Immature natural killer cell (primary cell): ENCODE measurements at places on chromosomes 7 and 10.

DNA sequence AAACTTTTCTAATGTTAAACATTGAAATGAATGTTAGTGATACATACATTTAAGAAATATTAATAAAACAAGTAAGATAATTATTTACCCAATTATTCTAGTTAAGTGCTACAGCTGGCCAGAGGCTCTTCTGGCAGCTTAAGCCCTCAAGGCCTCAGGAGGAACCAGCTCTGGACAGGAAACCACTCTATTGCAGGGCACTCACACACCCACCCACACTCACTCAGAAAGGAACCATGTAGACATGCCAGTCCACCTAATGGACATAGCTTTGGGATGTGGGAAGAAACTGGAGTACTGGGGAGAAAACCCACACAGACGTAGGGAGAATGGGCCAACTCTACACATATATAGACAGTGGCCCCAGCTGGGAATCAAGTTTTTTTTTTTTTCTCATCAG is 28.2 kb downstream of the UMAD1 start:
- no peak overlapping the region for H3K4me3 ChIP-seq
- no peak overlapping the region for H3K27ac ChIP-seq
- H3K27me3 ChIP-seq = no peaks in the 10 kb centered on the region
- H3K36me3 ChIP-seq = no peaks in the 10 kb centered on the region

- H3K27me3 ChIP-seq = peaks cover 1% of the 10 kb centered on the region
- H3K27ac ChIP-seq = no peak overlapping the region
- no peaks in the 10 kb centered on the region for H3K4me1 ChIP-seq
- H3K36me3 ChIP-seq = no peaks in the 10 kb centered on the region
- no peak for DNase-seq
Measured at GRCh38 chr7:42135728-42136127, 101.3 kb downstream of the GLI3 start.

GRCh38 chr10:101000127-101000914 is 713 bp downstream of the LZTS2 start:
- H3K27me3 ChIP-seq = no peaks in the 10 kb centered on the region
- no peak for DNase-seq
- H3K4me1 ChIP-seq = peaks cover 25% of the 10 kb centered on the region
- H3K36me3 ChIP-seq = no peaks in the 10 kb centered on the region

GRCh38 chr7:69840248-69840647 is 242.0 kb downstream of the AUTS2 start:
- H3K4me1 ChIP-seq = no peaks in the 10 kb centered on the region
- H3K4me3 ChIP-seq = no peak overlapping the region
- no peak for DNase-seq
- H3K36me3 ChIP-seq = no peaks in the 10 kb centered on the region
- H3K27me3 ChIP-seq = peaks cover 3% of the 10 kb centered on the region

GRCh38 chr7:50362712-50363282 is 58.3 kb downstream of the IKZF1 start:
- peaks cover 21% of the 10 kb centered on the region for H3K36me3 ChIP-seq
- peak overlapping the region; percentile 99 for H3K27ac ChIP-seq
- H3K4me1 ChIP-seq = peaks cover 100% of the 10 kb centered on the region
- peak overlapping the region; percentile 85 for H3K4me3 ChIP-seq

GRCh38 chr10:122673731-122674130 is 25.9 kb downstream of the C10orf120 start:
- H3K27me3 ChIP-seq = peaks cover 3% of the 10 kb centered on the region
- no peak overlapping the region for H3K27ac ChIP-seq
- H3K4me3 ChIP-seq = no peak overlapping the region
- no peaks in the 10 kb centered on the region for H3K4me1 ChIP-seq
